ENCODE measurements at places on chromosomes 7 and 10.

- H3K4me1 ChIP-seq: no peaks in the 10 kb centered on the region
- H3K27me3 ChIP-seq: no peaks in the 10 kb centered on the region
- DNase-seq: no peak
- H3K4me3 ChIP-seq: no peak overlapping the region
- H3K36me3 ChIP-seq: no peaks in the 10 kb centered on the region
Observed at GRCh38 chr7:42662862-42663261, 249.0 kb downstream of the C7orf25 start.

GRCh38 chr7:126472825-126473224 is 779.9 kb downstream of the GRM8 start:
- H3K4me1 ChIP-seq: no peaks in the 10 kb centered on the region
- no peak for DNase-seq
- no peak overlapping the region for H3K27ac ChIP-seq

DNA sequence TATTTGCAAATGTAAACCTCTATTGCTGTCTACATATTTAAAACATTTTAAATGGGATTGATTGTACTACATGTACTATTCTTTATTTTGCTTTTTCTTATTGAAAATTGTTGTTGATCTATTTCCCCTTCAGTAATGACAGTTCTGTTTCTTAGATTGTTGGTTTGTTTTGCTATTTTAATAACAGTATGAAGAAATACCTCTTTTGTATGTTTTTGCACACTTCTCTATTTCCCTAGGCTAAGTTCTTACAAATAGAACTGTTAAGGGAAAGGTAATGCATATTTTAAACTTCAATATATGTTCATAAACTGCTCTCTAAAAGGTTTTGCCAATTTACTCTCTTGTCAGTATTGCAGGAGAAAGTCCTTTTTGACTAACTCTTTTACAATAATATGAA is 195.0 kb upstream of the PRPS1L1 start:
- H3K27ac ChIP-seq: no peak overlapping the region
- no peak for DNase-seq

- no peaks in the 10 kb centered on the region for H3K4me1 ChIP-seq
- peak; percentile 78 for DNase-seq
- no peak overlapping the region for H3K27ac ChIP-seq
- no peaks in the 10 kb centered on the region for H3K27me3 ChIP-seq
Observed at GRCh38 chr7:142880876-142881505, 4.6 kb downstream of the TRPV6 start.

All from H1 (cell line).